ENCODE measurements at places on chromosomes 1 and 21.

DNA sequence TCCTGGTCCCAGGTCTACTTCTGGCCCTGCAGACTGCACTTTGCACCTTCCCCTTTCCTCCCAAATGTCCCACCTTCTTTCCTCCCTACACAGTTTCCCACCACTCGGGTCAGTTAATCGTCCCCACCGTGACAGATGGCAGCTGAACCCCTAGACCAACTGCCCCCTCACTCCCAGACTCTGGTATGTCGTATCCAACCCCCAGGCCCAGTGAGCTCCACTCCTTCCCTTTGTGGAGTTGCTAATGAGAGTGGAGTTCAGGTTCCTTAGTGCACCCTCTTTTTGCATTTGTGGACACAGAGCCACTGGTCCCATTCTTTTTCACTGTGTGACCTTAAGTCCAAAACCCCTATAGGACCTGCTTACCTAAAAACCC lies 1.8 kb downstream of the MAN1C1 start:
- no peak for DNase-seq

DNA sequence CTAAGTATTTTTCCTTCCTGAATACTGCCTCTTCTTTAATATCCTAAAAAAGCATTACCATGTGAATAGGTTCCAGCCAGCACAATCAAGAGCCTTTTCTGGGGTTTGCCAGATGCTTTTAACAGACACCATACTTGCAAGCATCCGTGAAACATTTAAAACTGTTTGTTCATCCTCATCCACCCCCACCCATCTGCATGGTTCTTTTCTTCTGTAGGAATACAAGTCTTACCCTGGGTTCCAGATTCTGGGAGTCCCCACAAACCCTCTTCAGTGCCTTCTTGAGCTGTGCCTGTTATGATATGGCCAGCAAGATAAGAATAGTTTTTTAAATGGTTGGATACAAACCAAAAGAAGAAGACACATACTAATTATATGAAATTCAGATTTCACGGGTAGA lies 354.9 kb upstream of the PLXNA2 start:
- DNase-seq: no peak

GRCh38 chr1:206508956-206509355 lies 1.6 kb downstream of the RASSF5 start:
- peak; percentile 57 for DNase-seq

- DNase-seq: peak; percentile 57
Measured at GRCh38 chr1:80882553-80882952, 918.2 kb upstream of the ADGRL2 start.

- DNase-seq: no peak
Measured at GRCh38 chr1:240797050-240797449, 185.1 kb upstream of the GREM2 start.

DNA sequence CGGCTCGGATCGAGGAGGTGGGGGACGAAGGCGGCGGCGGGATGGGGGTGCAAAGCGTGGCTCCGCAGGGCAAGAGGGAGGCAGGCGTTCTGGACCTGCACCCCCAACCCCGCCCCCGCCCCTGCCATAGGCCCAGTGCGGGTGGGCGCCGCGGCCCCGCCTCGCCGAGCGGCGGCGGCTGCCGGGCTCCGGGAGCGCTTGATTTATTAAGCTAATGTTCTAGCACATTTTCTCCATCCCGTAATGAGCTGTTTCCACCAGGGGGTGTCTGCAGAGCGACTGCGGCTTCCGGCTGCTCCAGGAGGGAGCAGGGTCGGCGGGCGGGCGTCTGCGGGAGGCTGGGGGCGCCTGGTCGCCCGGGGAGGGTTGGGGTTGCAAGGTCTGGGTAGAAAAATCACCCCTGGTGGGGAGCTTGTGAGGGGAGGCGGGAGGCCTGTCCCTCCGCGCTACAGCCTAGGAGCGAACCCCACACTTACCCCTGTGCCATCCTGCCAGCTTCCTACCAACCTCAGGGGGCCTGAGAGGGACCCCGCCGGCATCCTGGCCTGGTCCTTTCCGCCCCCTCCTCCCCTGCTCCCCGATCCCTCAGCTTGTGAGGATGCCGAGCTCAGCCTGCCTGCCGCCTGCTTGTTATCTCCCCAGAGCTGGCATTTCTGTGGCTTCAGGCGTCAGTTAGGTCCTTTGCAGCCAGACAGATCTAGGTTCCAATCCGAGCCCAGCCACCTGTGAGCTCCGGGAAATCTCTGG lies 48.5 kb upstream of the ACOT11 start:
- DNase-seq: peak; percentile 55

DNA sequence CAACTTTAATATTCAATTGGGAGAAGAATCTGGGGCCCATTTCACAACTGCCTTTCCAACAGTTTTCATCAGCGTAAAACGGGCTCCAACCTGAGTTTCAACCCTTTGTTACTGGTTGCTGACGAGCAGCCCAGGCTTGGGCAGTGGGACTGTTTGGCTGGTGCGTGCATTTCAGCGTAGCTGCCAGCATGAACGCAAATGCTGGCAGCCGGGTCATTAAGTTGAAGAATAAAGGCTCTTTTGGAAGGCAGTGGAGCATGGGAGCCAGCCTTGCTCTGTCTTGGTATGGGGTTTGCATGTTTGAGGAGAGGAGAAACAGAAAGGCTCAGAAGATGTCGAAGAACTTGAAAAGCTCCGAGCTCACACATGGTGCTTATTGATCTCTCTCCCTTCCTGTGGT lies 40.7 kb downstream of the WDR3 start:
- no peak for DNase-seq

- no peak for DNase-seq
Measured at GRCh38 chr21:42307106-42307505, 8.1 kb downstream of the TFF3 start.

DNA sequence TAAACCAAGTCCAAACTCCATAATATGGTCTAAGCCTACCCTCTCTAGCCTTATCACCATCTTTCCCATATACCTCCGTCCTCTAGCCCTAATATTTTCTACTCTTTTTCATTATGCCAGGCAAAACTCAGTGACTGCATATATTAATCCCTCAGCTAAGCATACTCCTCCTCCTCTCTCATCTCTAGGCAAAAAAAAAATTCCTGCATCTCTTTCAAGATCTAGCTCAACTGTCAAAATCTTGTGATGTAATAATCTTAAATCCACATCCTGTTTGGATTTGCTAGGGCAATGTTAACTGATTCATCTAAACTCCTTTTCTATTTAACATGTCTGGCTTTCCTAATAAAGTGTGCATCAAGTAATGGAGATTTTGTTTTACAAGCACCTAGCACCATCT lies 20.4 kb downstream of the PRPF38A start:
- DNase-seq: no peak

- no peak for DNase-seq
Measured at GRCh38 chr1:30758121-30758688, 631 bp upstream of the LAPTM5 start.

GRCh38 chr1:118136187-118136941 lies 48.7 kb downstream of the SPAG17 start:
- DNase-seq: peak; percentile 80

DNA sequence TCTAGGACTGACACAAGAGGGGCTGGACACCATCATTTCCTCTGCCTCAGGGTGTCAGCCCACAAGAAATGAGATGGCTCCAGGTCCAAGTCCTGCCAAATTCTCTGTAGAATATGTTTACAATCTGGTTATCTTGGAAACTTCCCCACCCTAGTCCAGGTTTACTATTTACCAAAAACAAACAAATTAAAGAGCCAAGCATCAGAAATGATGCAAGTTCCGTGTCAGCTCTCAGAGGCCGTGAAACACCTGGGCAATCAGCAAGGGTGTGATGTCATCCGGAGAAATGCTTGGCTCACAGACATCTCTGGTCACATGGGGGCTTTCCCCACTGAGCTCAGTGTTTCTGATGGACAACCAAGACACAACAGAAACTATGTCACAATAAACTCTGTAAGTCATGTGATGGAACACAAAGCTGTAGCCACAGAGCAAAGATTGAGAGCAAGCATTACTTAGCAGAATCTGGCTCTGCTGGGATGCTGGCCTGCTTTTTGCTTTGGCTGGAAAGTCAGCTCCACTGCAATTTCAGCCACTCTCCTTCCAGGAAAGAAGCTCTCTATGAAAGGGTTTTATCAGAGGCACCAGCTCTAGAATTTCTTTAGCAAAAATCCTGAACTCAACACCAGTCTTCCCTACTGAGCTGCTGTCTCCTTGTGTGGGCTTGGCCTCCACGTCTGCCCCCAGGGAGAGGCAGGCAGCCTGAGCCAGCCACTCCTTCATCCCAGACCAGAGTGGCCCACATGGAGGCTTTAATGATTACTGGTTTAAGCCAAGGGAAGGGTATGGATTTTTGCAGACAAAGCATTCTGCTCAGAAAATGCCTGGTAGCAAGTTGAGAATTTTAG lies 55.9 kb downstream of the NENF start:
- peak; percentile 58 for DNase-seq

DNA sequence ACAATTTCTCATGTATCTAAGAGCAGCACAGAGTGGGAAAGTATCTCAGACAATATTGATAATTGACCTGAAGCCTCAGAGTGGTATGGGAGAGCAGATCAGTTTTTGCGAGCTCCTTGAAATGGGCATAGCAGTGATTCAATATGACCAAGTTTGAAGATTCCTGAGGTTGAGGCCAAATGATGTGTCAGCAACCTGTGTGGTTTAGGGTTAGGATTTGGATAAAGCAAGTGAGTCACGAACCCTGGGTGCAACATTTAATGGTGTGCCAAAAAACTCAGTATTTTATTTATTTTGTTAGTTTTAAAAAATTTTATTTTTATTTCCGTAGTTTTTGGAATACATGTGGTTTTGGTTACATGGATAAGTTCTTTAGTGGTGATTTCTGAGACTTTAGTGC lies 92.5 kb upstream of the C21orf91 start:
- DNase-seq: peak; percentile 18

GRCh38 chr1:30324251-30325084 lies 398.9 kb downstream of the MATN1 start:
- no peak for DNase-seq

DNA sequence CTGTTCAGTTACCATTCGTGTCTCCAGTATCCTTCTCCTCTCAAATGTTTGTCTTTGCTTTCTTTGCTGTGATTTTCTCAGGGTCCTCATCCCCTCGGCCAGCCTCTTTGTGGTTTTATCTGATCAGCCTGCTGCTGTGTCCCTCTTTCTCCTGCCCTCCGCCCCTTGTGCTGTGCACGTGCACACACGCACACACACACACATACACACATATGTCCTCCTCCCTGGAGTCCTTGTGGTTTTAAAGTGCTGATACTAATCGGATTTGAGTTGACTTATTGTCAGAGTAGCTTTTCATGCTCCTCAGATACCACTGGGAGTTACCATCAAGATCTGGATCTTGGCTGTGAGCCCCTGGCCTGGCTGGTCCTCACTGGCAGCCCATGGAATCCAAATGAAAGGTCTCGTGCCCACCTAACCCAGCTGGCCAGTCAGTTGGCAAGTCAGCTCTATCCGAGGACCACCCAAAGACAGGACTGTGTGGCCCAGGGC lies 34.1 kb downstream of the QSOX1 start:
- DNase-seq: no peak

DNA sequence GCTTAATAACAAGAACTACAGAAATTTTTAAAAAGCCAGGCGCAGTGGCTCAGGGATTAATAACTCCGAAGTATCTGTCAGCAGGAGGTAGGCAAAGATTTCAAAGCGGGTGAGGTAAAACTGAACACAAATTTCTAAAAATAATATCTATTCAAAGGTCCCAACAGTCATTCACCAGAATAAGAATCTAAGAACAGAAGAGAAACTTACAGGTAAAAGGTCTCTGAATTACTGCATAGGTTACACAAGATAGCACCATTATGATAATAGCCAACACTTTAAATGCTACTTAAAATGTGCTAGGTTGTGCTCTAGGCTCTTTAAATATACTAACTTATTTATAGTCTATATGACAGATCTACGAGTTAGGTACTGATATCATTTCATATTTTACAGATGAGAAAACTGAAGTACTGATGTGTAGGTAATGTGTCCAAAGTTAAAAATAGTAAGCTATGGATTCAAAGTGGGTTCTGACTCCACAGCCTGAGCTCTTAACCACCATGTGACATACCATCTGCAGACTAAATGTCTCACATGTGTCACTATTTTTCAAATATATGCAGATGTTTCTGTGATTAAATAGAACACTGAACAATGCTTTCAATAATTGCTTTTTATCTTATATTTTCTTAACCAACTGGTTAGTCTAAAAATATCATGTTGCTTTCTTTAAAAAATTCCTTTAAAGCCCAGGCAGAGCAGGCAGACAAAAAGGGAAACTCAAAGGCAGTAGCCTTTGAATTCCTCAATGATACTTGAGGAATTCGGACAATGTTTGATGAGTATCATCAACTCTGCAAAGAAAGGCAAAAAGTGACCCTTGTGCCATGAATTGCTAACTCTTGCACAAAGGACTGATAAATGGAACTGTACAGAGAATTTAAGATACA lies 80.5 kb upstream of the TTC39A start:
- DNase-seq: peak; percentile 73

DNA sequence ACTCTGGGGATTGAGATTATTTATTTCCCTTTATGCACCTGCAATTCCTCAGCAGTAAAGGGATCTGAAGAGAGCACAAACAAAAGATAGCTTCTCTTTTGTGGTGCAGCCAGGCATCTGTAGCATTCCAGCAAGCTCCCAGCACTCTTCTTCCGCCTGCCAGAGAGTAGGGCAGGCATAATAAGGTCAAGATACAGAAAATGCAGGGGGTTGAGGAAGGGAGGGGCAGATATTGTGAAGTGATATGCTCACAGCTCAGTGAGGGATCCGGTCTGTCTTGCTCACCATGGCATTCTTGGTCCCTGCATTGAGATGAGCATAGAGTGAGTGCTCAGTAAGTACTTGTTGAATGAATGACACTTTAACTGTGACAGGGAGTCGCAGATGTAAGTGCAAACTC lies 23.9 kb downstream of the FASLG start:
- peak; percentile 4 for DNase-seq

- DNase-seq: peak; percentile 77
Measured at GRCh38 chr21:35179990-35180540, 131.0 kb upstream of the RUNX1 start.

GRCh38 chr1:44941424-44942324 lies 44.7 kb downstream of the EIF2B3 start:
- no peak for DNase-seq

- DNase-seq: no peak
Measured at GRCh38 chr21:30625449-30626165, 5.2 kb downstream of the KRTAP20-4 start.

- peak; percentile 58 for DNase-seq
Measured at GRCh38 chr1:1344655-1345361, 4.4 kb downstream of the DVL1 start.

- no peak for DNase-seq
Measured at GRCh38 chr1:165799387-165799786, 28.0 kb upstream of the UCK2 start.

DNA sequence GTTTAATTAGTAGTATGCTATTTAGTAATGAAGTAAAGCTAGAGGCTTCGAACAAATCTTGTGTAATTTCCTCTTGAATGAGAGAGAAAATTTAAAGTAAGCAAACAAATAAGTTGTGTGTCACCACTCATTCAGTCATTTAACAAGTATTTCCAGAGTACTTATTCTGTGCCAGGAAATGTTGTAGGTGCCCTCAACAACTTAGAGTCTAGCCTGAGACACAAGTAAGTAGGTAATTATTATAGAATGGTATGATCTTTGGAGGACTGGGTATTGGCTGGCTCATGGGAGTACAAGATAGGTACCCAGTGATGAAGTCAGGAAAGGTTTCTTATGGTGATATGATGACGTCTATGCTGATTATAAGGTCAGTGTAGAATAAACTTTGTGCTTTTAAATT lies 17.4 kb upstream of the METTL18 start:
- DNase-seq: no peak

- DNase-seq: no peak
Measured at GRCh38 chr21:43866659-43867331, 1.8 kb downstream of the AGPAT3 start.
